Tibial nerve (tissue), 4 donors: ENCODE measurements at places on chromosomes 11 and 22.

DNA sequence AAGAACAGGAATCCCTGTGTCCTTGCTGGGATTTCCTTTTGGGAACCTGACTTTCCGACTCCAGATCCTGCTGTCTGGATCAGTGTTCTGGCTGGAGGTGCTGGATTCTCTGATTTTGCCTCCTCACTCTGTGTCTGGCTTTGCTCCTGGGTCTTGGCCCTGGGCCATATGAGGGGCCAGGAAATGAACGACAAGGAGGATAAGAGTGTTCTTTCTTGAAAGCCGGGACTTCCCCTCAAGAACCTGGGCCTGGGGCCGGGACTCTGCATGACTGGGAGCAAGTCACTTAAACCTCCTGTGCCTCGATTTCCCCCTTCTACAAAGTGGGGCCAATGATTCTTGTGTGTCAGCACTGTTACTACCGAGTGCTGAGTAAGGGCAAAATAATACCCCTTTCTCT is 2.9 kb upstream of the MYO7A start:
- no peak for DNase-seq

GRCh38 chr11:64711956-64712362 is 11.0 kb downstream of the NRXN2 start:
- DNase-seq, result no peak

- DNase-seq, result no peak
Measured at GRCh38 chr11:104524254-104524653, 360.3 kb upstream of the PDGFD start.

GRCh38 chr11:124865902-124866851 is 945 bp downstream of the ROBO3 start:
- no peak for DNase-seq

- no peak for DNase-seq
Measured at GRCh38 chr11:85414175-85414574, 213.0 kb downstream of the DLG2 start.

DNA sequence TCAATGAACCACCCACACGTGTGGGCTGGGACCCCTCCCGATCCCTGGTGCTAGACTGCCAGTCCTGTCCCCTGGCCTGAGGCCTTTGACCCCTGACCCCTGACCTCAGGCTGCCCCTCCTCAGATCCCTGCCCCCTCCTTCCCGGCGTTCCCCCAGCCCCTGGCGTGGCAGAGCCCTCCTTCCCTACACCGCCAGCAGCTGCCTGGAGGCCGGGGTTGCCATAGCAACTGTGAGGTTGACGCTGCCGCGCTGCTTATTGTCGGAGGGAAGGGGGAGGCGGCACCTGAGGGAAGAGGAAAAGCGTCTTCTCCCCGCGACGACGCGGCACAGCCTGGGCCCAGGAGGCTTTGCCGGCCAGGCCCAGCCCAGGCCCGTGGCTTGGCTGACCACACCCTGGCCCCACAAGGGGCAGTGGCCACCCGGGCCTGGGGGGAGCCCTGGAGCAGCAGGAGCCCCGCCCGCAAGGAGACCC is 32.6 kb downstream of the SHANK3 start:
- DNase-seq, result peak; percentile 20

DNA sequence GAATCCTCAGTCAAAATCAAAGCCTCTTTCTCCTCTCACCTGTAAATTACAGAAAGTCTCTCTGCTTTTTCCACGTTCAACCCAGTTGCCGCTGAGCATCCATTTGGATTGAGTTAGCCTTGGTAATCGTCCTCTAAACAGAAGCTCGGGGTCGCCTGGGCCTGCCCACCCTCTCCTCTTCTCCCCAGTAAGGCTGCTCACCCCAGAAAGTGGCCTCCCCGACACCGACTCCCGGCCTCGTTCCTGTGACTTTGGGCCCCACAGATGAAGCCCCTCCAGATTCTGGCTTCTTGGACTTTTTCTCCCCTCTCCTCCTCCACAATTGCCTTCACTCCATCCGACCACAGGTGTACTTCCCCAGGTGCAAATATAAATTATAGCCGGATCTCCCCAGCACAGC is 1500.0 kb downstream of the BRD1 start:
- no peak for DNase-seq

- no peak for DNase-seq
Measured at GRCh38 chr11:27487706-27488105, 15.1 kb upstream of the LGR4 start.

- no peak for DNase-seq
Measured at GRCh38 chr11:118438314-118438931, 2.1 kb downstream of the KMT2A start.

- DNase-seq, result no peak
Measured at GRCh38 chr11:8060146-8060719, 20.8 kb upstream of the TUB start.

- no peak for DNase-seq
Measured at GRCh38 chr11:22467248-22467647, 129.1 kb downstream of the SLC17A6 start.

DNA sequence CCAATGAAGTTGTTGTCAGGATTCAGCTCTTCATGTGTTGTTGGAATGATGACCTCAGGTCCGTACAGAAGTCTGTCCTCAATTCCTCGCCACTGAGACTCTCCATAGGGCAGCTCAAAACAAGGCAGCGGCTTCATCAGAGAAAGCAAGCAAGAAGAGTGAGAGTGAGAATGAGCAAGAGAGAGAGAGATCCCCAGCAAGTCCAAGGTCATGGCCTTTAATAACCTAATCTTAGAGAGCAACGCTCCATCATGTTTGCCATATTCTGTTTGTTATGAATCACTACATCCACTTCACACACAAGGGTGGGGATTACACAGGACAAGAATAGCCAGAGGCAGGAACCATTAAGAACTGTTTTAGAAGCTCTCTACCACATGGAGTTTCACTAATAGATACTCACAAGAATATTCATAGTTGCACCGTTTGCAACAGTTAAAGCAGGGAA is 23.3 kb upstream of the MMP7 start:
- DNase-seq, result no peak

DNA sequence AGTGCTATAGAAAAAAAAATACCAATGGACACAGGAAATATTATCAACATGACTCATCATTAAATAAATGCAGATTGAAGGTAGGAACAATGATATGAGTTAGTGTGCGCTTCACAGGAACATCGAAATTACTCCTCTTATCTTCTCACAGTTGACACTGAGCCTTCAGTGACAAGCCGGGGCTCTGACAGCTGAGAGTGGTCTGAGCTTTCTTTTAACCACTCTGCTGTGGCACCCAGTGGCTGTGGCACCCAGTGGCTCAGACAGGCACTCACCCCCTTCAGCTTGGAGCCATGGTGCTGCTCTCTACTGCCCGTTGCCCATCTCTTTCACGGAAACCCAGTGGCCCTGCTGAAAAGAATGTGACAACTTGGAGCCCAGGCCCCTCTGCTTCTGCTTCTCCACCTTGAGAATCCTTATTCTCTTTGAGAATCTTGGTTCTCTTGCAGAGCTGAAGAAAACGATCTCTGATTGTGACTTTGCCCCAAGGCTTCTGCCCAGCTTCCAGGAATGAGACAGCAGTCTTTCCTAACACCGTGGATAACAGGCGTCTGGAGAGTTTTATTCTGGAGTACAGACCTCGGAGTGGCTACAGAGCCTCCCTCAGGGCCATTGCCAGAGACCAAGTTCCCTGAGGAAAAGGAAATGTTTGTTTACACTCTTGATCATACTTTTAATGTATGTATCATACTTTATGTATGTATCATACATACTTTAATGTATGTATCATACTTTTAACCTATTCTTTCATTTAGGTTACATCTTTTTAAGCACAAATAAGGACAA is 37.1 kb upstream of the OR8B8 start:
- DNase-seq, result no peak

GRCh38 chr22:42279425-42280020 is 9.1 kb upstream of the TCF20 start:
- DNase-seq, result no peak

- no peak for DNase-seq
Measured at GRCh38 chr11:66491315-66491935, 11.2 kb downstream of the DPP3 start.

DNA sequence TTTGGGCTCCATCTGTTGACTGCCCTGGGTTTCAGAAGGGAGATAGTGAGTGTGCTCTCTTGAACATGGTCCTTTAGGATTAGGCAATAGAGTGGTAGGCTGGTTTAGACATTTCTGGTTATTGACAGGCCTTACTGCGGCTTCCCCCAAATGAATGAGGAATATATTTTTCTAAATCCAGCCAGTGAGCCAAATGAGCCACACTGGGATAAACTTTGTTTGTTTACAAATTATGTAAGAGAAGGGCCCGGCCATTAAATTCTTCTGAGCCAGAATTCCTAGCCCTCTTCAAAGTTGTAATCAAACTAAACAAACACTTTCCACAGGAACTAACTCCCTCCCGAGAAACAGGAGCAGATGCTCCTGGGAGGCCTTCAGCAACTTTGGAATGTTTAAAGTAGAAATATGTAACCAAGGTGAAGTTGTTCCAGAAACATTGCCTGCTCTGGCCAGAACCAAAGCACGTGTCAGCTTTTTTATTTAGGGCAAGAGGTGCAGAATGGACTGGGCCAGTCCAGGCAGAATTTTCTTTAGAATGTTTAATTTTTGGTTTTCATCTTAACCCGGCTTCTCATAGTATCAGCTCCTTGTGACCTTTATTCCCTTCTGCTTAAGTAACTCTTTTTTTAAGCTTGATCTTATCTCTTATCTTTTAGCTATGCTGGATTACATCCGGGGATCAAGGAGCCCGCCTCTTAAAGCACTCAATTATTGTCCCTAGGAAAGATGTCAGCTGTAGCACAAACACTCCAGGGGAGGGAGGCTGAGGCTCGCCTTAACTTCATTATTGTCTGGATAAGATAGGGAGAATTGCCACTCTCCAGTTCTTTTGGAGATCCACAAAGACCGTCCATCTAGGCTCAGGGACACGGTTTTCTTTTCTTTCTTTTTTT is 28.7 kb downstream of the ZNRF3 start:
- DNase-seq, result no peak

GRCh38 chr22:42688241-42689211 is 32.1 kb downstream of the A4GALT start:
- DNase-seq, result peak; percentile 91

DNA sequence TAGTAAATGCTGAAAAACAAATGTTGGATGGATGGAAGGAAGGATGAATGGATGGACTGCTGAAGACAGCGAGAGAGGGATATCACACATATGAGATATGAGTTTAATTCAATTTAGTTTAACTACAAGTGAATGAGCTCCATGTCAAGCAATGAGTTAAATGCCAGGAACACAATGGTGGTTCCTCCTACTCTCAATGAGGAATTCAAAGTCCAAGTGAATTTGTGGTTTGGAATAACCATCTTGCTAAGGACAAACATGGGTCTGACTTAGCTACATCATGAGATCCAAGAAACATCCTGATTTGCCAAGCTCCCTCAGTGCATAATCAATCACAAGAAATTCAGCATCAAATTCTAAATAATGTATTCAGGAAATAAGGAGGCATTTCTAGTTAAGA is 26.1 kb upstream of the PPP2R1B start:
- no peak for DNase-seq

- no peak for DNase-seq
Measured at GRCh38 chr11:100011697-100012096, 675.4 kb upstream of the ARHGAP42 start.

GRCh38 chr11:119206511-119207414 is 624 bp downstream of the CBL start:
- peak; percentile 9 for DNase-seq

- DNase-seq, result peak; percentile 54
Measured at GRCh38 chr11:122101625-122102291, 14.3 kb downstream of the BLID start.

DNA sequence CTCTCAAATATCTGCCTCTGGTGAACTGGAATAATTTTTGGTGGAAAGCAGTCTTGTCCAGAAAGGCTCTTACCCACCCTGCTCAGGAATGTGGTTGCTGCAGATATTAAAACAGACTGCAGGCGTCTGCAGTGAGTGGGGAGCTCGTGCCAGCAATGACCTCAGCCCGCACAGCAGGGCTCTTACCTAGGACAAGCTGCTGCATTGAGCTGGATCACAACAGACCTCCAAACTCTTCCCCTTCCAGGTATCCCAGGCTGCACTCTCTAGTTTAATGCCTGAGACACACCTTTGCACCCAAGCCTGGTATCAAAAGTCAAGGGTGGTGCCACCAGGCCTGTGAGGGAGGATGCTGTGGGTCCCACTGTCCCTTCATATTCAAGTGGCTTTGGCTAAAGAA is 69.7 kb upstream of the CDON start:
- DNase-seq, result no peak

DNA sequence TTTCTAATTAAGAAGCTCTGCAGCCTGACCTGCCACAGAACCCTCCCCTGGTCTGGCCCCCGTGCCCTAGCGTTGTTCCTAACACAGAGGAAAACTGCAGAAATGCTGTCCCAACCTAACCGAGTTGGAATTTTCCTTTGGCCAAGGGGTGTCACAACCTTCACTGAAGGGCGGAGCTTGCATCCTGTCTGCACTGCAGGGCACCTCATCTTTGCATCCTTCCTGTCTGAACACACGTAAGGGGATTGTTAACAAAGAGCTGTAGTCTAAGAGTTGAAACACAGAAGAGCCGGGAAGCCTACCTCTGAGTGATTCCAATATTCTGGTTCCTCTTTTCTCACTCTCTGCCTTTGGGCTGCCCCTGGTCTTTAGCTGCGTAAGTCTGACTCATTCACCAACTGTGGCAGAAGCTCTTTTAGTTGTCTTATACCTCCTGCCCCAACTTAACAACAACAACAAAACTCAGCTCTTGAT is 1.6 kb downstream of the DIXDC1 start:
- no peak for DNase-seq

DNA sequence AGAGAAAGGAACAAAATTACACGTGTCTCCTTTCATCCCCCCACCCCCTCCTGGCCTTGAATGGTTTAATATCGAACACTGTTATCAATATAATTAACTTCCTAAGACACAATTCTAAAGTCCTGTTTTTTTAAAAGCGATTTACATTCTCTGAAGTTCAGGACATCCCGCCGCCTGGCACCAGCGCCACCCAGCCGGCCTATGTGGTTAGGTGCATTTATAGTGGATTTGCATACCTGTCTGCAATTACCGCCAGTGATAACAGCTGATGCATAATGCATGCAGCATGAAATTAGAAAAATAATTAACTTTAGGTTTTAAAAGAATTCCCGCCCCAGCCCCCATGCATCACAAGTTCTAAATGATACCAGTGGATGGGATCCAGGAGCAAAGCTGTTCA is 58.6 kb downstream of the MACROD1 start:
- DNase-seq, result no peak

GRCh38 chr11:65611758-65612603 is 2.0 kb downstream of the MAP3K11 start:
- DNase-seq, result no peak

DNA sequence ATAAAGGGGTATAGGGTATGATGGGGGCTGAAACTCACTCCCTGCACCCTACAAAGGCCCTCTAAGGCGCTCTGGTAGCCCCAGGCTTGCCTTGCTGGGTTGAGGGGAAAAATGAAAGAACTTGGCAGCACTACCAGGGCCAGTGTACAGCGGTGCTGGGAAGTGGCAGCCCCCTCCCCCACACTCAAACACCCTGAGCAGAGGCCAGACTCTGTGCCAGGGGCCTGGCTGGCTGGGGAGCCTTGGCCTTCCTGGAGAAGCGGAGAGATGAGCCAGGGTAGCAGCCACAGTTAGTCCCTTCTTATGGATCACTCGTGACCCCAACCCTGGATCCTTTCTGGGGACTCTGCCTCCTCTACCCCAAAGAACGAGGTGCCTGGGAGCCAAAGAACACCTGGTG is 2.7 kb downstream of the TMEM134 start:
- DNase-seq, result no peak

- DNase-seq, result no peak
Measured at GRCh38 chr22:28012832-28013460, 93.9 kb upstream of the PITPNB start.
